ENCODE measurements at places on chromosomes 3 and 15.
A peak's percentile ranks its signal among the peaks of the same experiment; 100 is the strongest.

- DNase-seq = peak; percentile 86
Observed at GRCh38 chr3:197555281-197556261, at the start of gene BDH1. Gene BDH1, minus strand, starts transcription at chr3:197555968. Its CDS starts 9,525 bp downstream, at chr3:197546443.

GRCh38 chr3:52198643-52199608 lies 966 bp downstream of the ALAS1 start:
- DNase-seq = no peak

GRCh38 chr3:168671091-168671490 lies 575.4 kb upstream of the GOLIM4 start:
- no peak for DNase-seq

- peak; percentile 88 for DNase-seq
Observed at GRCh38 chr3:10551821-10552630, 46.6 kb upstream of the ATP2B2 start.

- DNase-seq = no peak
Observed at GRCh38 chr3:18111796-18112232, 313.3 kb downstream of the SATB1 start.

DNA sequence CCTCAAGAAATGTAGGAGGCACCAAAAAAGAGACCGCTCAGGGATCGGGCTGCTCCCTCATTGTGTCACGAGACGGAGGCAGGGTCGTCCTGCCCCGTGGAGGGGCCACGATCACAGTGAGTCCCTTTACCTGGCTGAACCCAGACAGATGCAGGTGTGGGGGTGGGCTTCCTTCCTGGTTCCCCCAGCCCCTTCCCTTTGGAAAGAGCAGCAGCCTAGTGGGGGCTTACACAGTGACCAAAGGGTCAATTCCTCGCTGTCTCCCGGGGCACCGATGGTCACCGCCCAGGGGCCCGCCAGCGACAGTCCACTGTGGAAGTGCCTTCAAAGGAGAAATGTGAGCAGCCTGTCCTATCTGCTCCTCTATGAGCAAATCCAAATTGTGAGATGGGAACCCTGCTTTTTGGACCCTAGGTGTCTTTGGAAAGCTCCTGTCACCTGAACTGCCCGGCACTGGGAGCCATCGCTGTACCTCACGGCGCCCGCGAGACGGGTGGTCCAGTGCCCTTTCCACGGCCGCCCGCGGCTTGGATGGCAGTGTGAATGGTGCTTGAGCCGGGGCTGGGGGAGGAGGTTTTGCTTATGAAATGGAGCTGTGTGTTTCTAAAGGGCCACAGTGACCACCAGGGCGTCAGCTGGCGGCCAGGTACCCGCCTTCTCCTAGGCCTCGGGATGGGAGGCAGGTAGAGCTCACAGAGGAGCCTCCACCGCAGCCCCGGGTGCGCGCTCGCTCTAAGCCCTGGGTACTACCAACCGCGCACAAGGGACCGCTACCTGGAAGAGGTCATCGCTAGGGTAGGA lies 155.7 kb downstream of the KLF13 start:
- peak; percentile 32 for DNase-seq

DNA sequence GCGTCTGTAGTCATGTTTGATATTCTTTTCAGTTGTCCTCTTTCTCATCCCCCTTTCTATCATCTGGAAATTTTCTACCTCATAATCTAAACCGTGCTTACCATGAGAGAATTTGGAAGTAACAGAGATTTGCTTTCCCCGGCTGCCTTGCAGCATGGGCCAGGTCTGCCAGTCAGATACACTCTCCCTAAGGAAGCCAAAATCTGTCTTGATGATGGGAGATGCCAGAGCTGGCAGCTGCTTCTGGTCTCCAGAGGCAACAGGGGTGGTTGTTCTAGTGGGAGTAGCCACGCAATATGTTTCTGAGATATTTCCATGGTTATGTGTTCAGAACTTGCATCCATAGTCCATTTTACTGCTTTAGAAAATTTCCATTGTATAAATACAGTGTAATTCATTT lies 218.9 kb upstream of the RORA start:
- no peak for DNase-seq

DNA sequence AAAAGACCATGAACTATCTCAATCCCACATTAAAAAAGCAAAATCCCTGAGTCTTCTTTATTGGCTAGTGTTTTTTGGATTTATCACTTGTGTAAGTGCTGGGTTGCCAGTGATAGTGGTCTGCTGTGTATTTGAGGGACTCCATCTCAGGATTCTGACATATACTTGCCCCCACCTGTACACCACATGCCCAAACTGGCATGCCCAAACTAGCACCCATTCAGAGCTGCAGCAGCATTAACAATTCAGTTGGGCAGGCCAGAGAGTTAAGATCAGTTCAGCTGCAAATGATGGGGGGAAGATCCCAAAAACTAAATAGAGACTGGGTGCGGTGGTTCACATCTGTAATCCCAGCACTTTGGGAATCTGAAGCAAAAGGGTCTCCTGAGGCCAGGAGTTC lies 6.3 kb upstream of the TIPIN start:
- DNase-seq = no peak

GRCh38 chr15:59367022-59367451 lies 5.6 kb downstream of the MYO1E start:
- DNase-seq = no peak

- no peak for DNase-seq
Observed at GRCh38 chr3:53739966-53740365, 106.3 kb downstream of the CHDH start.

GRCh38 chr3:49719214-49719884 lies at the start of gene AMIGO3:
Gene AMIGO3, minus strand, starts transcription at chr3:49719684. Its CDS starts 219 bp downstream, at chr3:49719465.
- DNase-seq = peak; percentile 94

DNA sequence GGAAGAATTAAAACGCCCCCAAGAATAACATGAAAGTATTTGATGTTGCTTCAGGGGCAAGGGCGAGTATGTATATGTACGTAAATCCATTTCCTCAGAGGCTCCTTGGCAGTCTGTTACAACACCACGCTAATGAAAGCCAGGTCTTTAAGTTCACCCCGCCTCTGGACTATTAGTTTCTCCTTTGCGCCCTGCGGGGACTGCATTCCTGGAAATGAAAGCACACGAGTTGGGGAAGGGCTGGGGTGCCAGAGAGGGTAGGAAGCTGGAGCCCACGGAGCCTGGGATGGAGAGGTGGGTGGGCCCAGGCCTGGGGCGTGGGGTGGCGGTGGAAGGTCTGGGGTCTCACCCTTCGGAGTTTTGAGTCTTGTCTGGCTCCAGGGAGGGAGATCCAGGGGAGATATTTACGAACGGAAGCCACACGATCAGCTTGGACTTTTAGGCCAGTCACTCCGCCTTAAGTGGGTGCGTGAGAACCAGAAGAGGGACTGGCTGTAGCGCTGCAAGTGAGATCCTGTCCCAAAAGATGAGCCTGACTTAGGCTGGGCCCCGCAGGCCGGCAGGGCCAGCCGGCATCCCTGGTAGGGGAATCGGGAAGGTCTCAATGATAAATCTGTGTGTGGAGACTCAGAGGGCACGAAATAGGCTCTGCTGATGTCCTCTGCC lies 1.6 kb upstream of the PLCL2 start:
- DNase-seq = no peak

GRCh38 chr3:111956995-111957734 lies 21.7 kb upstream of the ABHD10 start:
- no peak for DNase-seq

- no peak for DNase-seq
Observed at GRCh38 chr3:108062051-108062450, 28.8 kb downstream of the CD47 start.

GRCh38 chr15:47742334-47742733 lies 25.0 kb downstream of the SEMA6D start:
- DNase-seq = no peak

DNA sequence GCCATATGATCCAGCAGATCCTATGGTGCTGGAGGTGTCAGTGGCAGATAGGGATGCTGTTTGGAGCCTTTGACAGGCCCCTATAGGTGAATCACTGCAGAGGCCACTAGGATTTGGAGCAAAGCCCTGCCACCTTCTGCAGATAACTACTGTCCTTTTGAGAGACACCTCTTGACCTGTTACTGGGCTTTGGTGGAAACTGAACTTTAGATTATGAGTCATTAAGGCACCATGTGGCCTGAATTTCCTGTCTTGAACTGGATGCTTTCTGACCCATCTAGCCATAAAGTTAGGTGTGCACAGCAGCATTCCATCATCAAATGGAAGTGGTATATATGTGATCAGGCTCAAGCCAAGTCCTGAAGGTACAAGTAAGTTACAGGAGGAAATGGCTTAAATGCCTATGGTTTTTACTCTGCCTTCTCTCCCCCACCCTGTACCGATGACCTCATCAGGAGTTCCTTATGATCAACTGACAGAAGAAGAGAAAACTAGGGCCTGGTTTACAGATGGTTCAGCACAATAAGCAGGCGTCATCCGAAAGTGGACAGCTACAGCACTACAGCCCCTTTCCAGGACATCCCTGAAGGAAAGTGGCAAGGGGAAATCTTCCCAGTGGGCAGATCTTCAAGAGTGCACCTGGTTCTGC lies 565.6 kb upstream of the AGTR1 start:
- DNase-seq = no peak

GRCh38 chr3:49914906-49915305 lies 11.2 kb upstream of the MST1R start:
- DNase-seq = no peak

DNA sequence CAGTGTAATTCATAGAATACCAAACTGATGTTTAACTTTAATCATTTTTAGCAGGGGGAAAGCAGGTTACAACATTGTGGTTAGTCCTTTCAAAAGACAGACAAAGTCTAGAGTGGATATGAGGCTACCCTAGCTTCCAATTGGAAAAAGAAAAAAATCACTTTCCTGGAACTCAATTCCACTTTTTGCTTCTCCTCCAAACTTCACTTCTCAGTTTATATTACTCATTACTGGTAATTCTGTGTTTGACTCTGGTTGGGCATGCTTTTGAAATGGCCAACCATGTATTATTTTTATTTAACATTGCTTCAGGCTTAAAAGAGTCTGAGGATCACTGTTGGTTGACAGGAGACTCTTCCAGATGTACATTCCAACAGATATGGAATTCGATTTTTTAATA lies 84.8 kb downstream of the RAP2B start:
- no peak for DNase-seq

GRCh38 chr3:129827765-129828164 lies 65.7 kb downstream of the TMCC1 start:
- DNase-seq = no peak

GRCh38 chr3:18134386-18135059 lies 290.6 kb downstream of the SATB1 start:
- no peak for DNase-seq
